ENCODE measurements at places on chromosomes 6 and 20.

- no peak for DNase-seq
Observed at GRCh38 chr6:6972456-6972855, 135.3 kb upstream of the RREB1 start.

DNA sequence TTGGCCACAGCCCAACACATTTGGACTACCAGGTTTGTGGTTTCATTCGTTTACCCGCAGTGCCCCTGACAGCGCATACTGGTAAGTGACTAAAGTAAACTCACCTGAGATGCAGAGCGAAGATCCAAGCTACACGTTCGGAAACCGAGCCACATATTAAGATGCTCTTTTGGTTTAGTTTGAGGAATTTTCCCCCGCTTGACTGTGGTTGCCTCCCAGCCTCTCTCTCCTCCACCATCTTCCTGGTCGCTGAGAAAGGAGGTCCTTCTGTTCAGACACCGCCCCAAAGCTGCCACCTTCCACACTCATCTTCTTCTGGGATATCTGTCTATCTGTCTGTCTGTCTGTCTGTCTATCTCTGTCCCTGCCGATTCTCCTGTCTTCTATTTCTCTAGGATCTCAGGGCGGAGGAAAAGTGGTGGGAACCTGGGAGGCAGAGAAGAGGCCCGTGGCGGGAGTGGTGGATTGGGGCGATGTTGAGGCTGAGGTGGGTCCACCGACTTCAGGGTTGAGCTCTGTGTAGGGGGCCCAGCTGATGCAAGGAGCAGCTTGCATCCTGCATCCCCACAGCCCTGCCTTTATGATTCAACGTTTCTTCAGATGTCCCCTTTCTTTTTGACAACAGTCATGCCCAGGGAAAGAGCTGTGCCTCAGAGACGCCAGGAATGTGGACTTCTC is 196.9 kb upstream of the ZNF184 start:
- no peak for DNase-seq

DNA sequence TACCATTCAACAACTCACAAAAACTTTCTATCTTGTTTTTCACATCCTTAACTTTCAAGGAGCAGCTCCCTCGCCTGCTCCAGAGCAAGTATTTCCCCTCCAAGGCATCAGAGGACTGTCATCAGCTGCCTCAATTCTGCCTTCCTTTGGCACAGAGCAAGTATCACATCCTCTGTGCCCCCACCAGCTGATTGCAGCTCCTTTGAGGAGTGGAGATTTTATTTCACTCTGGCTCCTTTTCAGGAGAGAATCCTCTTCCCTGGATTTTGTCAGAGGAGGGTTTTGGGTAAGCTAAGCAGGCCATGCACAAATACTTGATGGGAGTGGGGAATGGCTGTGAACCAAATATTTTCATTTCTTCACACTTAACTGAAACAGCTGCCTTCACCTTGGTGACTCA is 610.5 kb upstream of the FLRT3 start:
- no peak for DNase-seq

GRCh38 chr6:92023410-92023966 is 1395.9 kb downstream of the EPHA7 start:
- DNase-seq = no peak

DNA sequence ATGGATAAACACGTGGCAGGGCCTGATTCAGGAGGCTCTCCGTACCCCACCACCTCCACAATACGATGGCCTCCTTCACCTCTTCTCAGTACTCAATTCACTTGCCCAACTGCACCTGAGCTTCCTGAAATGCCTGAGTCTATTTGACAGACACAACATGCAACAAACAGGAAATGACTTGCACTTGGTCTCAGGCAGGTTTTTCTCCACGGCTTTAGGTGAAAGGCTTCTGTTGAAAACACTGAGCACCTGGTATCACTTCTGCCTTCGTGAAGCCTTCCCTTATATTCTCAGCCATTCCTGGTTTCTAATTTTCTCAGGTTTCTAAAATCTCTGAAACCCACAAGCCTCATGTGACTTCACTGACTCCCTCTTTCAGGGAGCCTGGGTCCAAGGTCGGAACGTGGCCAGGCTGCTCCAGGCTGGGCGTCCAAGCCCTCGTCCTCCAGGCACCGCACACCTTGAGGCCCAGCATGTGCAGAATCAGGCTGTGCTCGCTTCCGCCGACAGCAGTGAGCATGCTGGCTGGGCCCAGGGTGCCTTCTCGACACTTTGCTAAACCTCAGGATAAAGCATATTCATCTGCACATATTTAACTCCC is 34.7 kb downstream of the TAF4 start:
- DNase-seq = peak; percentile 66

DNA sequence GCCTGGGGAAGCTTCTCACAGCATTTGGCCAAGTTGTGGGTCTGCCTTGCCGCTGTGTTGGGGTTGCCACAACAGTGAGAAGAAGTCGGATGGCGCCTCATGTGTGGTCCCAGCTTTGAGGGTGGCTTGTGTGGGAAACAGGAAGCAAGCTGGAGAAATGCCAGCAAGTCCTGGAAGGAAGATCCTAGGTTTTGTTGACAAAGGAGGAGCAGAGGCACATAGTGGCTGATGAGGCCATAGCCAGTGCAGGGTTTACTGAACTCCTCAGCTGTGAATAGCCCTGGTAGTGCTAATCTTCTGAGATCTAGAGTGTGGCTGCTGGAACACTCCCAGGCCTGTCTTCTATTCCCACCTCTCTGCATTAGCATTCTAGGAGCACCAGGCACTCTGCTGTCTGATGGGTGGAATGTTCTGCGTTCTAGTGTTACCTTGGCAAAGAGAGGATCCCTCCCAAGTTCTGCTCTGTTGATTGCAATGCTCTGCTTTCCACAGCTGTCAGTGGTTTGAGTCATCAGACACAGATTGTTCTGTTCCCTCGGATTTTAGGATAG is 25.2 kb downstream of the SNPH start:
- no peak for DNase-seq

DNA sequence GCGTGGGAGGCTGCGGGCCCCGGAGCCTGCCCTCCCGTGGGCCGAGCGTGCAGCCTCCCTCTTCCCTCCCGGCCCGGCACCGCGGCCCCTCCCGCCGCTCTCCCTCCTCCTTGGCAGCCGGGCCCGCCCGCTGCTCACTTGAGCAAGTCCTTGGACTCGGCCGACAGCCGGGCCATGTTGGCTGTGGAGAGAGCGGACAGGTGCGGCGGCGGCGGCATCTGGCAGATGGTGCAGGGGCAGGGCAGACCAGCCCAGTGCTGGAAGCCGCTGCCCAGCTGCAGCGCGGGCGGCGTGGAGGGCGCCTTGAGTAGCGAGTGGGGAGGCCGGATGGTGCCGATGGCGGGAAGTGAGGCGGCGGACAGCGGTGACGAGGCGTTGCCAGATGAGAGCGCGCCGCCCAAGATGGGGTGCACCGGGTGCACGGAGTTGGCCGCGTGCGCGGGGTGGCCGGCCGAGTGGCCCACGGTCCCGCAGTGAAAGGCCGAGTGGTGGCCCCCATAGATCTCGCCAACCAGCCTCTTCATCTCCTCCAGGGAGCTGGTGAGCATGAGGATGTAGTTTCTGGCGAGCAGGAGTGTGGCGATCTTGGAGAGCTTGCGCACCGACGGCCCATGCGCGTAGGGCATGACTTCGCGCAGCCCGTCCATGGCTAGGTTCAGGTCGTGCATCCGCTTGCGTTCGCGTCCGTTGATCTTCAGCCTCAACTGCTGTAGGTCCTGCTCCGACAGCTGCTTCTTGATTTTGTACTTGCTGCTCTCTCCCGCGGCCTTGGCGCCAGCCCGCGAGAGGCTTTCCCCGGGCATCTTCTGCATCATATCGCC is 766 bp downstream of the OLIG3 start:
- no peak for DNase-seq

DNA sequence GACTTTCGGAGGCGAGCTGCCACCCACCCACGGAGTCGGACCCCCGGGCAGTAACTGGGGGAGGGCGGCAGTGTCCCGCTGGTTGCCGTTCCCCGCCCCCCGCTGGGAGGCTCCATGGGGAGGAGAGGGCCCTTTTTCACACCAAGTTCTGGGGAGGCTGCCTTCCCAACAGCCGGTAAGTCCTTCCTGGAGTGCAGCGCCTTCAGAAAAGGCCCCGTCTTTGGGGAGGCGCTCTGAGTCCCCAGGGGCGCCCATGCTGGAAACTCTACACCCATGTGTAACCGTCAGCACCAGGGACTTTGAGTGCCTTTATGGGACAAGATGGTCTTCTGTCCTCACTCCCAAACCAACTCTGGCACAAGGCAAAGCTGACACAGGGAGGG is 430 bp upstream of the SOX18 start:
- no peak for DNase-seq

GRCh38 chr6:131061751-131062119 is 1.3 kb downstream of the EPB41L2 start:
- no peak for DNase-seq

DNA sequence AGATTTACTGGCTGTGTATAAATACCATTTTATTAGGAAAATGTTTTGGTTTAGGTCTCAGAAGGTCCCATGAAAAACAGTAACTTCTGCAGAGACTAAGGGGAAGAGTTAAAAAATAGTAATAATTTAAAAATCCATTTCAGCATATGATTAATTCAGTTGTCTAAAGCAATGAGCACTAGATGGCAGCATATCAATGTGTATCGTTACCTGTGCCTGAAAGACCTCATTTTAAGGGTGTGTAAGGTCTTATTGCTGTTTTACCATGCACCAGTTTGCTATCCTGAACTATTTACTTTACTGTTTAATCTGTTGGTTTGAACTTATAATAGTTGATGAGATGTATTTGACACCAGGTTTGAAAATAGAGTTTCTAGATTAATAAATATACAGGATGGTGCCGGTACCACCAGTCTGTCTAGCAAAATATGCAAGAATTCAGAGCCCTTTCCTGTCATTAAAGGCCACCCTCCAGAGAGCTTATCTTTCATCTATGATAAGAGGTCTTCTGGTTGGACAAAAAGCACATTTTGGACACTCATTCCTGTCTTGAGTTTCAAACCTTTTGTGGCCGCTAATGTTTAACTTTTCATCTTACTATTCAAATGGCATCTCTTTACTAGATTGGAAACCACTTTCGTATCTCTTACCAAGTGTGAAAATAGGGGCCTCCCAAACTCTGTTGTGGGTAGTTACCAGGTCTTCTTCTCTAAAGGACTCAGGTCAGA is 8.9 kb upstream of the AHI1 start:
- peak; percentile 27 for DNase-seq

DNA sequence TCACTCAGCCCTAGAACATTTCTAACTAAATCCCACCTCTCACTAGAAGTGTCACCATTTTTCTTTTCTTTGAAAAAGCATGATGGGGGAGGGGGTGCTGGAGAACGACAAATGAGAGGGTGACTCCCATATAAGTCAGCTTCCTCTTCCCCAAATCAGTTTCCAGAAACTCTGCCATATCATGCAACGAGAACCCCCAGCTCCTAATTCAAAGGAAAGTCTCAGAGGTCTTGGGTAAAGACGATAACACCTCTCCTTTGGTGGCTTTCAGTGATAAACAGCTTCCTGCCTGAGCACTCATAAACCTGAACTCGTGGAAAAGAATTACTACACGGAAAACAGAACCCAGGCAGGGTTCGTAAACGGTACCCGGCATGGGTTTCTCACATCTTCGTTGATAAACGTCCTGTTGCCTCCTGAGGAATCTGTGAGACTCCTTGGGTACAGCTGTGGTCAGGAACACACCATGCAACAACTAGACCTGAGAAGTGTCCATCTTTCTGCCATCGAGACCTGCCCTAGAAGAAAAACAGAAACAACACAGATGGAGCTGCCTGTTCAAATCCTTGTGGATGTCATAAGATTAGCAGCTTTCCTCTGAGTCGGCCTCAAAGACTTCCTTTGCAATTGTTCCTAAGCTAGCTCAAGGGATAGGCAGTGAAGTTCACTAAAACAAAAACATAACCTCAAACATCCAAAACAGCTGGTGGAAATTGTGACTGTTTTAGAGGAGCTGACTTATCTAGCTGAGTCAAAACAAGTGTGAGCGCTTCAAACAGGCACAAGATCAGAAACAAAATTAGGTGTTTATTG is 185.8 kb upstream of the PRDM1 start:
- DNase-seq = no peak

Measured in germinal center (tissue), 1 donor.